ENCODE measurements at places on chromosomes 2 and 18.

DNA sequence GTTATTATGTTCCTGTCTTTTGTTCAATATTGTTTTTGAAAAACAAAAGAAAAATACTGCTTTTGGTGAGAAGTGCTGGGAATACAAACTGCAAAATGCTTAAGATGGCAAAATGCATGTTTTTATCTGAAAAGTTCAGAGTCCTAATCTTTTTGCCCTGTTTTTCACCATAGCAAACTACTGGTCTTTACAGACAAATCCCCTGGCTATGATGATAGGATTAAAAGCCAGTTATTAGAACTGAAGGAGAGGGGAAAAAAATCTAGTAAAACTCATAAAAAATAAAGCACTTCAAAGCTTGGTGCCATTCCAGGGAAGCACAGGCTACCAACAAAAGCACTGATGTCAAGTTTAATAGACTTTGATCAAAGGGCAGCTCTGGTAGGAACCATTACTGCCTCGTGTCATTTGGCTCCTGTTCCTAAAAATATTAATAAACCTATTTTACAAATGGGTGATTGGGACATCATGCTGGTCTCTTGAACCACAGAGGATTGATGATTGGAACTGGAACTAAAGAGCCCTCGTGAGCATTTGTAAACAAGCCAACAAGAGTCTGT lies 194.7 kb downstream of the RAB3GAP1 start:
- DNase-seq: no peak

DNA sequence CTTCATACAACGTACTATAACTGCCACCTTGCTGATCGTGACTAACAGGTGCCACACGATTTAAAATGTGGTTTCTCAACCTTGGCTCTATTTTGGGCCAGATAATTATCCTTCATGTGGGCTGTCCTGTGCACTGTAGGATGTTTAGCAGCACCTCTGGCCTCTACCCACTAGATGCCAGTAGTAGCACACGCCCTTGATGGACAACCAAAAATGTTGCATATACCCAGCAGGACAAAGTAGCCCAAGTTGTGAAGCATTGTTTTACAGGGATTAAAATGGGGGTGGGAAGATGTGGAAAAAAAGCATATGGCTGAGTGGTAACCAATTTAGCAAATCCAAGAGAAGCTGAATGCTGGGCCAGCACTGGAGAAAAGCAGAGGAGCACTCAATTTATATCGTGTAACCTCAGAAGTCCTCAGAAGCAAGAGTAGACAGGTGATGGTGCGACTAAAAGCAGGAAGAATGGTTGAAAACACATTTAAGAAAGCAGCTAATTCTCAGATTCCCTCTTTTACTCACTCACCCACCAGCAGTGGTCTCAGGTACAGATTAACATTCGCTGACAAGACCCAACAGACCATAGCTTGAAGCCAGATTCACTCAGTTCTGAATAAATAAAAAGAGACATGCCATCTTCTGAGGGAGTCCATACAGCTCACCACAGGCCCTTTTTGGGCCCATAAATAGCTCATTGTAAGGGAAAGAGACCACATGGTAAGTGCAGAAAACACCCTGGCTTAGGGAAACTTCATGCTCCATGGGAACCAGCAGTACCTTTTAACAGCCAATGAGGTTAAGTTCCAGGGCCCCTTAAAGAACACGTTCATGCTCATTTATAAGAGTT lies 50.6 kb downstream of the RAPH1 start:
- peak; percentile 72 for DNase-seq

GRCh38 chr2:112539306-112539705 lies 3.0 kb upstream of the POLR1B start:
- no peak for DNase-seq

DNA sequence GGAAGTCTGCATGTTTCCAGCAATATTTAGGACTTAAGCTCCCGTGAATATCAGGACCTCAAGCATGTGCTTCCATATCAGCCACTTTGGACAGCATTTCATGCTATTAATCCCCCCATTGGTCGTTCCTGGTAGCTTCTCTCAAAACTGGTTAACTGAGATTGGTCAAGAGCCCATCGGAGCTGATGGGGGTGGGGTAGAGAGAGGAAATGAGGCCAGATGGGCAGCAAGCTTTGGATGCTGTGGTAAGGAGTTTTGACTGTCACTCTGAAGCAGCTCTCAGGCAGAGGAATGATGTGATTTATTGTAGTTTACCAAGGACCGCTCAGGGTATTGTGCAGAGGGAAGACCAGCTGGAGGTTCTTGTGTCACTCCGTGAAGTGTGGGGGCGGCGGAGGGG lies 81.8 kb downstream of the FAM168B start:
- DNase-seq: no peak

DNA sequence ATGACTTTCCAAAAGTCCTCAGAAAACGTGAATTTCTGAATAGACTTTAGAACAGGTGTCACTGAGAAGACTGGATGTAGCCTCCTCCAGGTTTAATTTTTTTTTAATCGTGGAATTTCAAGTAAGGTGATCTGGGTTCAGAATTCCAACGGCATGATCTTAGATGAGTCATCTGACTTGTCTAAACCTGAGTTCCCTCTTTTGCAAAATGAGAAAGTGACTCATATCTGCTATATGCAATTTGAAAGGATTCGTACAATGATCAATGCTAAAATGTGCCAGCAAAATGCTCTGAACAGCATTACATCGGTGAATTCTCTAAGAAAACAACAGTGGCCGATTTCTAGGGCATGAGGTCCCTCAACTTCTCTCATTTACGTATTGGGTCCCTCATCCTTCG lies 69.1 kb upstream of the ZNF516 start:
- DNase-seq: no peak

DNA sequence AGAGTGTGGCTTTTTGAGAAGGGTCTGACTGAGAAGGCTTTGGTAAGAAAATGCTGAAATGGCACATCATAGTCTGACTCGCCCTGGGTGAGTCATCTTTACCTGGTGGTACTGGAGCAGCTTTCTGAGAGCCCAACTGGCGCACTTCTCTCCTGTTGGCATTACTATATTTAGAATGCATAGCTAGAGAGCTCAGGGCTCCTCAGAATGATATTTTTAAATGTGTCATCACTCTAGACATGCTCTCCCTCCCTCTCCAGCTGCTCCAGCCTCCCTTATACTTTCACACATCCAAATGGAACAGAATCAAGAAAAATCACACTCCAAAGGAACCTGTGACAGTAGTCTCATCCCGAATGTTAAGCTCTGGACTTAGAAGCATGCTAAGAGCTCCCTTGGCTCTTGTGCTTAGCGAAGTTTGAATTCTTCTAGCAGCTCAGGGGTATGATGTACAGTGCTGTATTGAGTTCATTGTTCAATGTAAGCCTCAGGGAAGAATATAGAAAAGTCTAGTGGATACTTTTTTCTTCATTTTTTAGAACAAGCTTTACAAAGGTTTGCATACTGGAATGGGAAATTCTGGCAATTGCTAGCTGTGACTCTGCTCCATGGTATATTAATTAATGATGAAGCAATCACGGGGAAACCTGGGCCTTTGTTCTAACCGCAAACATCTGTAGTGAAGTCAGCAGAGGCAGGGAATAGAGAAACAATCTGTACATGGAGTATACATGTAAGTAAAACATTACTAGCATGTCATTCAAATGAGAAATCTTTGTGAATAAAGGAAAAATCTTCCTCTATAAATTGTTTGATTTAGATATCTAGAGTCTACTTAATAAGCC lies 751.2 kb upstream of the NRXN1 start:
- DNase-seq: no peak

DNA sequence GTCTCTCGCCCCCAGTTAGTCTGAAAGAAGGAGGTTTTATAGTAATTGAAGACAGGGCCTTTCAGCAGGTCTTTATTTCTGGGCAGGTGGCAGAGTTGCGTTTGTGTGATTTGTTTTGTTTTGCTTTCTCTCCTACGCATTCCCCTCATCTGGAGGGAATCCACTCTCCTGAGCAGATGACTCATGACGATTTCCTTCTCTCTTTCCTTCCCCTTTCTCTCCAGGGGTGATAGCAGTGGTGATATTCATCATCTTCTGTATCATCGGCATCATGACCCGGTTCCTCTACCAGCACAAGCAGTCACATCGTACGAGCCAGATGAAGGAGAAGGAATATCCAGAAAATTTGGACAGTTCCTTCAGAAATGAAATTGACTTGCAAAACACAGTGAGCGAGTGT lies 888.8 kb downstream of the CNTNAP5 start:
- no peak for DNase-seq

DNA sequence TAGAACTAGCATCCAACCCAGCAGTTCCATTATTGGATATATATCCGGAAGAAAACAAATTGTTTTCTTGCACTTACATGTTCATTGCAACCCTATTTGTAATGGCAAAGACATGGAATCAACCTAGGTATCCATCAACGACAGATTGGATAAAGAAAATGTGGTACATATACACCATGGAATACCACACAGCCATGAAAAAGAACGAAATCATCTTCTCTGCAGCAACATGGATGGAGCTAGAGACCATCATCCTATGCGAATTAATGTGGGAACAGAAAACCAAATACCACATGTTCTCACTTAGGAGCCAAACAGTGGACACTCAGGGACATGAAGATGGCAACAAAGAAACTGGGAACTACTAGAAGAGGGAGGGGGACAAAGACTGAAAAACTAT lies 352.7 kb downstream of the CDH2 start:
- DNase-seq: no peak

- DNase-seq: no peak
Measured at GRCh38 chr2:219664944-219665343, 37.5 kb downstream of the SLC4A3 start.

GRCh38 chr2:134636714-134637113 lies 82.1 kb downstream of the TMEM163 start:
- DNase-seq: no peak
